WTC11 (cell line): ENCODE measurements at places on chromosomes 1 and 21. TPM values are rescaled to one million over a fixed set of nuclear protein-coding genes. Genes with fewer than 3 reads are reported as not detected.

- H3K27me3 ChIP-seq, result peaks cover 13% of the 10 kb centered on the region
- no peaks in the 10 kb centered on the region for H3K36me3 ChIP-seq
- H3K4me1 ChIP-seq, result peaks cover 31% of the 10 kb centered on the region
- H3K4me3 ChIP-seq, result no peak overlapping the region
- DNase-seq, result no peak
Observed at GRCh38 chr1:58809325-58810010, 25.6 kb upstream of the JUN start.

DNA sequence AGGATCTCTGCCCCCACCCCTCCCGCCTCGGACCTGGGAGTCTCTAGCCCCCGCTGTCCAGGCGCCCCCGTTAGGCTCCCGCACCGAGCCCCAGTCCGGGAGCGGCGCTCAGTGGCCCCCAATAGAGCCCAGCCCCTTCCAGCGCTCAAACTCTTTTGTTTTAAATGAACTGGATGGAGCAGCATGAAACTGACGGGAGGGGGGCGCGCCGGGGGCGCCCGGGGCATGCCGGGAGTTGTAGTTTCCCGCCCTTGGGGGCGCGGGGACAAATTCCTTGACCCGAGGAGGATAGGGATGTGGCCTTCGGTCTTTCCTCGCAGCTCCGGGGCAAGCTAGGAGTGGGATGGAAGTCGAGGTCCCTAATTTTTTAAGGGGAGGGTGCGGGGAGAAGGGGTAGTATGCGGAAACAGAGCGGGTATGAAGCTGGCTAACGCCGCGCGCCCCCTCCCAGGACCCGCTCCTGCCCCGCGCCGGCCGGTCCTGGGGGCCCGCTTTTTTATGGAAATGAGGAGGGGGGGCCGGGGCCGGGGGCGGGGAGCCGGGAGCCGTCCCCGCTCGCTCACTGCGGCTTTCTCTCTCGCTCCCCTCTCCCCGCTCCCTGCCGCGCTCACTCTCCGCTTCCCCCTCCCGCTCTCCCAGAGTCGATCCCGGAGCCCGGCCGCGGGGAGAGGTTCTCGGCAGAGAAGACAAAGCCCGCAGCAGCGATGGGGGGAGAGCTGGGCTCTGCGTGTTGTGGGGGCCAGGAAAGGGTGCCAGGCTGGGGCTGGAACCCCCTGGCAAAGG, at the start of gene MEX3A:
Gene MEX3A, minus strand, starts transcription at position 157 of the 783 bp plus-strand sequence. CDS start 467 bp downstream, outside the sequence.
- peak; percentile 99 for DNase-seq
- peak within 1 kb of the TSS; percentile 97 for H3K4me3 ChIP-seq
- peaks cover 65% of the 10 kb centered on the region for H3K4me1 ChIP-seq
- H3K27ac ChIP-seq, result peak within 1 kb of the TSS; percentile 93
- H3K36me3 ChIP-seq, result peaks cover 3% of the 10 kb centered on the region
- H3K27me3 ChIP-seq, result no peaks in the 10 kb centered on the region

DNA sequence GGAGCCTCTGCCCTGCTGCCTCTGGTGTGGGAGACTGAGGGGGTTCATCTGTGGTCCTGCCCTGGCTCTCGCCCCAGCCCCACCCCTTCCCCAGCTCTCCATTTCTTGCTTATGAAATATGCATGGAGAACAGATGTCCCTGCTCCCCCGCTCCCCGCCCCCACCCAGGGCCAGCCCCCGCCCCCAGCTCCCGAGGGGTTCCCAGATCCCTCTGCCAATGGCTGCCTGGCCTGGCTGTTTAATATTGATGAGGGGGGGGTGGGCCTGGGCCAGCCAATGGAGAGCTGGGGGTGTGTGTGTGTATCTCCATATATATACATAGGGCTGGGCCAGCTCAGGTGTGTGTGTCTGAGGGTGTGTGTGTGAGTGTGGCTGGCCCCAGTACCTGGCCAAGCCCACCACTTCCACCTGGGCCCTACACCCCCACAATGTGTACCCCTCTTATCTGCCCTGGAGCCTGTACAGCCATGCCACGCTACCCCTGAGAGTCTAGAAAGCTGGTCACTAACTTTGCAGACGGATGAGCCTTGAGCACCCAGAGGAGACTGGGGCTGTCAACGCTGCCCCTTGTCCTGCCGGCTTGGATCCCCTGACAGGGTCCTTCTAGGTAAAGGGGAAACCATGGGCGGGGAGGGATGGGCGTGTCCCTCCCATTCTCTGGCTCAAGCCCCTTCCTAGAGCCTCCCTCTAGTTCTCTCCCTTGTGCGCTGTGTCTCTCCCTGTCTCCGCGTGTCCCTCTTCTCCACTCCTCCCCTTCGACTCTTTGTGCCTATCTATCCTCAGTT, at the start of gene NHLH1:
Gene NHLH1, plus strand, starts transcription at position 341 of the 785 bp plus-strand sequence. CDS start 3,661 bp downstream, outside the sequence.
- no peak within 1 kb of the TSS for H3K4me3 ChIP-seq
- no peaks in the 10 kb centered on the region for H3K27me3 ChIP-seq
- H3K4me1 ChIP-seq, result peaks cover 43% of the 10 kb centered on the region
- no peaks in the 10 kb centered on the region for H3K36me3 ChIP-seq
- no peak within 1 kb of the TSS for H3K27ac ChIP-seq

Gene ARHGEF10L
- 32.4 to 34.6 TPM (median 34.4 TPM) in 3 replicates for total RNA-seq

Gene C1QTNF12
- 8.5 to 10.3 TPM (median 8.5 TPM) in 3 replicates for total RNA-seq

DNA sequence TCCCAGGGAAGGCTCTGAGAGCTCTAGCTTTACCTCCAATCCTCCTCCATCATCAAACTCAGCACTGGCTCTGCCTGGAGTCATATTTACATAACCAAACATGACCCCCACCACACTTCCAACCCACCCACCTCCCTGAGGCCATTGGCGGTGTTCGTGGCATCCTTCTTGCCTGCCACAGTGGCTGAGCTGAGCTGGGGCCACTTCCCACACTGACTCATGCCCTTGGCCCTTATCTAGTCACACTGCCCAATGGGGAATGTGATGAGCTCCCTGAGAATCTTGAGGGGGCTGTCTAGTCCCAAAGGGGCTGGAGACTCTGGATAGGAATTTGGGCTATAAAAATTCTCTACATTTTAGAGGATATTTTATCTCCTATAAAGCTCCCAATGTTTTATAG, 230.9 kb upstream of the IRF2BP2 start:
- H3K4me3 ChIP-seq, result no peak overlapping the region
- H3K27me3 ChIP-seq, result no peaks in the 10 kb centered on the region
- H3K27ac ChIP-seq, result no peak overlapping the region
- DNase-seq, result no peak
- H3K4me1 ChIP-seq, result peaks cover 18% of the 10 kb centered on the region

GRCh38 chr1:204688776-204689175, 3.2 kb upstream of the LRRN2 start:
- H3K4me3 ChIP-seq, result no peak overlapping the region
- no peaks in the 10 kb centered on the region for H3K36me3 ChIP-seq
- H3K4me1 ChIP-seq, result peaks cover 30% of the 10 kb centered on the region
- H3K27me3 ChIP-seq, result peaks cover 75% of the 10 kb centered on the region
- no peak overlapping the region for H3K27ac ChIP-seq
- no peak for DNase-seq

GRCh38 chr1:145778146-145778540, 45.8 kb downstream of the RNF115 start:
- DNase-seq, result no peak
- H3K27me3 ChIP-seq, result no peaks in the 10 kb centered on the region
- H3K4me3 ChIP-seq, result no peak overlapping the region
- no peaks in the 10 kb centered on the region; the same call in 1 of the 2 replicates for H3K36me3 ChIP-seq
- H3K4me1 ChIP-seq, result no peaks in the 10 kb centered on the region; the same call in 1 of the 2 replicates

- no peak overlapping the region for H3K27ac ChIP-seq
- no peaks in the 10 kb centered on the region for H3K4me1 ChIP-seq
- DNase-seq, result no peak
- H3K27me3 ChIP-seq, result no peaks in the 10 kb centered on the region
- no peak overlapping the region for H3K4me3 ChIP-seq
Observed at GRCh38 chr1:194026422-194026821, 840.0 kb upstream of the B3GALT2 start.

Gene LIN28A
- 1,150 to 1,251 TPM (median 1,185 TPM) in 3 replicates for total RNA-seq

Gene CCDC27
- total RNA-seq, result 0.13 to 0.25 TPM (median 0.23 TPM) in 3 replicates

Gene CFHR3
- 0.24 to 0.80 TPM (median 0.27 TPM) in 3 replicates for total RNA-seq

GRCh38 chr1:180235502-180236239, 5.6 kb downstream of the LHX4 start:
- H3K36me3 ChIP-seq, result no peaks in the 10 kb centered on the region

DNA sequence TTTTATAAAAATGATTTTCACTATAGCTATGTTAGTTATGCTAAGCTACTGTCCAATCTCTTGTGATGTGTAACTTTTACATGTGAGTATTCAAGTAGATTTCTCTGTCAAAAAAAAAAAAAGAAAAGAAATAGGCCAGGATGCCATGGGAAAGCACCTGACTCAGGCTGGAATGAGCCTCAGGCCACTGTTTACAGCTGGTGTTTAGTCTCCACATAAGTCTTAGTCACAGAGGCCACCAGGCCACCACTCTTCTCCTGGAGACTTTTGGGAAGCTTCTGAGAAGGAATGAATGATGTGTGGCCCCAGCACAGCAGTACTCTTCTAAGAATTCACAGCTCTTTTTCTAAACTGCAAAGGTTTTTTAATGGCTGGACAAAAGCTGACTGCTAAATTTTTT, 48.9 kb downstream of the CHML start:
- no peaks in the 10 kb centered on the region for H3K36me3 ChIP-seq
- no peaks in the 10 kb centered on the region for H3K27me3 ChIP-seq
- no peak overlapping the region for H3K4me3 ChIP-seq

DNA sequence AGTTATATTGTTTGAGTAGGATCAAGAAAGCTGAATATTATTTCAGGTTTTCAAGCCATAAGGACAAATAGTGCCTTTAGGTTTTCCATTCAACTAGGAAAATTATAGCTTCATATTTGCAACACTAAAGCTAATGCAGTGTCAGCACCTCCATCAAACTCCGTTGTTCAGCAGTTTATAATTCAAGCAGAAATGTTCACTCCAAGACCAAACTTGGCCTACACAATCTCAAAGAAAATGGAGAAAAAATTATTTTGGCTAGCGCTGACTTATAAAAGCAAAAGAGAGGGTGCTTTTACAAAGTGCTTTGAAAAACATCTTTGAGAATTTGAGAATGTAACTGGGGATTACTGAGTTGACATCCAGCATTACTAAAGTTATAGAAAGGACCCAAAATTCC, 1.4 kb downstream of the SPAG17 start:
- H3K4me1 ChIP-seq, result peaks cover 31% of the 10 kb centered on the region
- H3K4me3 ChIP-seq, result no peak overlapping the region
- H3K27ac ChIP-seq, result no peak overlapping the region
- peaks cover 8% of the 10 kb centered on the region; the same call in 1 of the 2 replicates for H3K36me3 ChIP-seq
- DNase-seq, result no peak

- DNase-seq, result no peak
- H3K27me3 ChIP-seq, result no peaks in the 10 kb centered on the region
- H3K27ac ChIP-seq, result no peak overlapping the region
- H3K4me1 ChIP-seq, result no peaks in the 10 kb centered on the region
- H3K4me3 ChIP-seq, result no peak overlapping the region
Observed at GRCh38 chr1:218967836-218968235, 205.8 kb upstream of the LYPLAL1 start.

DNA sequence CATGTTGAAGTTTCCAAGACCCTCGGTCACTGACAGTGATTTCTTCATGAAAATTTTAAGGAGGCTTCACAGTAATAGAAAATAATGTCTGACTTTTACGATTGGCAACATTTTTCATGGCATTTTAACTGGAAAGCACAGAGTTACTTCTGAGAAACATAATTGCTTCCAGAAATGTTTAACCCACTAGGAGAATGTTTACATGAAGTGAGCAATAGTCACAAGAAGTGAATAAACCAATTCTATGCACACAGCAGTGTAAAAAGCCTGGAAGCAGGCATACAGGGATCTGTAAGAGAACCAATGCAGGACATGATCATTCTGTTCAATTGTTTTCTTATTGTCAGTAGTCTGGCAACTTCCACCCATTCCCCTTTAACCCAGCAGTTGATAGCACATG, 316.2 kb upstream of the CXADR start:
- no peak overlapping the region for H3K27ac ChIP-seq
- H3K4me3 ChIP-seq, result no peak overlapping the region
- no peaks in the 10 kb centered on the region for H3K27me3 ChIP-seq
- DNase-seq, result no peak
- peaks cover 13% of the 10 kb centered on the region for H3K4me1 ChIP-seq

DNA sequence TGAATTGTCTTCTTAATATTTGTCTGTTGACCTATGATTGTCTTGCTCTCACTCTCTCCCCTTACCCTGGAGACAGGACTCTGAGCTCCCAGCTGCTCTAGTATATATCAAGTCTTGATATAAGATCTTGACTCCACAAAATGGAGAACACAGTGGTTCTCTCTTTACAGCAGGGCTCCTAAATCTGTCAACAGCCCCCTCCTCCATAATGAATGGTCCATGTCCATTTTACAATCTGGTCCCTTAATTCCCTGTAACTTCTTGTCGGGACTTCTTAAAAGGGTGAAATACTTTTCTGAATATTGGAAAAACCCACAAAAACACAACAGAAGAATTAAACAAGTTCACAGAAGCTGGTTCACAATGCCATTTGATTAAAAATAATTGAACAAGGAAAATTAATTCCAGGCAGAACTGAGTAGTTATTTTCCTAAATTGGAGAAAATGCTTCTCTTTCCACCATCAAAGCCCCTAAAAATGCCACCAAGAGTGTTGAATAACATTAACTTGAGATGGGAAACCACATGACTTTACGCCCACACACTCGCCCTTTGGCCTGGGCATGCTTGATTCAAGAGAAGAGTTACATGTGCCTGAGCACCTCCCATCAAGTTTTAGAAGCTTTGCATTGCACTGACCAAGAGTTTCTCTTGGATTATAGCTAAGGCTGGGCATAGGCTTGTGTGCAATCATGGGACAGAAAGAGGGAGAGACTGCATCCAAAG, 109.8 kb downstream of the TOMM20 start:
- no peaks in the 10 kb centered on the region; the same call in 1 of the 2 replicates for H3K27me3 ChIP-seq
- H3K36me3 ChIP-seq, result no peaks in the 10 kb centered on the region
- no peak overlapping the region for H3K27ac ChIP-seq
- H3K4me1 ChIP-seq, result peaks cover 23% of the 10 kb centered on the region
- no peak for DNase-seq
- H3K4me3 ChIP-seq, result no peak overlapping the region

DNA sequence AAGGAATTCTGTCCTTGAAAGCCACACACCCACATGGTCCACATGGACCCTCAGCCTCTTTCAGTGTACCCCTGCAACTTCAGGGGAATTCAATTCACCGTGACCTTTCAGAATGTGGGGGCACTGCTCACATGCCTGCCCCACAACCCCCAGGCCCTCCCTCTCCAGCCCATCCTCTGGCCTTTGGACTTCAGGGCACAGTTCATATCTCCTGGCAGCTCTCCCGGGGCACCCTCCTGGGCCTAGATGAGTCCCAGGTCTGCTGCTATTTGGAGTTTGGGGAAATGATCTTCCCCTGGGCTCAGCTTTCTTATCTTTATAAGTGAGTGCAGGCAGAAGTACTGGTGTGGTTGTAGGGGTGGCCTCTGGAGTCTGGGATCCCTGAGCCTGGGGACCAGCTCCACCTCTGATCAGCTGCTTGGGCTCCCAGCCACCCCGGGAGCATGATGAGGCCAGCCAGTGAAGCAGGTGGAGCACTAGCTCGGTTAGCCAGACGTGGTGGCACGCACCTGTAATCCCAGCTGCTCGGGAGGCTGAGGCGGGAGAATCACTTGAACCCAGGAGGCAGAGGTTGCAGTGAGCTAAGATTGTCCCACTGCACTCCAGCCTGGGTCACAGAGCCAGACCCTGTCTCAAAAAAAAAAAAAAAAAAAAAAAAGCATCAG, 15.8 kb downstream of the C1orf167 start:
- DNase-seq, result no peak
- H3K27me3 ChIP-seq, result no peaks in the 10 kb centered on the region
- no peak overlapping the region for H3K4me3 ChIP-seq
- H3K36me3 ChIP-seq, result no peaks in the 10 kb centered on the region
- H3K27ac ChIP-seq, result no peak overlapping the region
